Activated T-cell treated with anti-CD3 and anti-CD28 coated beads, Interleukin-2, amount 50 U/mL, for 4 hours (primary cell): ENCODE measurements at places on chromosomes 1 and 21. TPM values are rescaled to one million over a fixed set of nuclear protein-coding genes. Genes with fewer than 3 reads are reported as not detected.

- no peak for DNase-seq
Observed at GRCh38 chr21:32172106-32172505, 106.7 kb downstream of the MIS18A start.

- DNase-seq, result no peak
Observed at GRCh38 chr1:203589171-203589570, 37.5 kb upstream of the ATP2B4 start.

Gene ITLN2
- total RNA-seq, result not detected

Gene OXCT2
- total RNA-seq, result 3.9 TPM
